ENCODE measurements at places on chromosomes 2 and 18.

- DNase-seq = no peak
Observed at GRCh38 chr2:111947219-111947618, 48.8 kb downstream of the MERTK start.

DNA sequence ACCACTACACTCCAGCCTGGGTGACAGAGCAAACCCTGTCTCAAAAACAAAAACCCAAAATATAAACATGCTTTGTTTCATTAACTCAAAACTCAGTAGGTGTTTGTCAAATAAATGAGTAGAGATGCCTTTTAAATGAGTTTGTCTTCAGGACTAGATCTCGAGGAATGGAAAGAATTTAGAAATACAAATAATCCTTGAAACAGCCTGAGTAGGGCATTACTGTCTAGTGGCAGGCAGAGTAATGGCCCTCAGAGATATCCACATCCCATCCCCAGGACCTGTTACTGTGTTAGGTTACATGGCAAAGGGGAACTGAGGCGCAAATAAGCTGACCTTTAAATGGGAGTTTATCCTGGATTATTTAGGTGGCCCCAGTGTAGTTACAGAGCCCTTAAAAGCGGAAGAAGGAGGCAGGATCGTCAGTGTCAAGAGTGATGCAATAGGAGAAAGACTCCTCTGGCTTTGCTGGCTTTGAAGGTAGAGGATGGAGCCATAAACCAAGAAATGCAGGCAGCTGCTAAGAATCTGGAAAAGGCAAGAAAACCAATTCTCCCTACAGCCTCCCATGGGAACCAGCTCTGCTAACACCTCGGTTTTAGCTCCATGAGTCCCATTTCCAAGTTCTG lies 63.0 kb downstream of the CABLES1 start:
- DNase-seq = no peak

- DNase-seq = no peak
Observed at GRCh38 chr2:5696404-5696944, 4.3 kb downstream of the SOX11 start.

DNA sequence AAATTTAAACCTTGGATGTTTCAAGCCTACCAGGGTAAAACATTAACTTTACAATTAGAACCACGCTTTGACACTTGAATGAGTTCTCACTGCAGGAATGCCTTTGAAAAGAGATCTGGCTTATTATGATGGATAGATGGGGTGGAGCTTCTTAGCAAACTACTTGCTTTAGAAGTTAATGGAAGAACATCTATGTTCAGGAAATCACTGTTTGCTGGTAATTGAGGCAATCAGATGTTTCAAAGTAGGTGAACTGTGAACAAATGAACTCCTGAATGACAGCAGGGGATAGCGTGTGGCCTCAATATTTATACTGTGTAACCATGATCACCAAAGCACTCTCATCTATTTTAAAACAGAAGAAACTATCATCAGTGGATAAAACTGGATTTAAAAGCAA lies 383.6 kb downstream of the PIK3C3 start:
- no peak for DNase-seq

- no peak for DNase-seq
Observed at GRCh38 chr2:169222665-169223064, 139.7 kb downstream of the LRP2 start.

- no peak for DNase-seq
Observed at GRCh38 chr2:195343540-195343939, 313.5 kb upstream of the SLC39A10 start.

DNA sequence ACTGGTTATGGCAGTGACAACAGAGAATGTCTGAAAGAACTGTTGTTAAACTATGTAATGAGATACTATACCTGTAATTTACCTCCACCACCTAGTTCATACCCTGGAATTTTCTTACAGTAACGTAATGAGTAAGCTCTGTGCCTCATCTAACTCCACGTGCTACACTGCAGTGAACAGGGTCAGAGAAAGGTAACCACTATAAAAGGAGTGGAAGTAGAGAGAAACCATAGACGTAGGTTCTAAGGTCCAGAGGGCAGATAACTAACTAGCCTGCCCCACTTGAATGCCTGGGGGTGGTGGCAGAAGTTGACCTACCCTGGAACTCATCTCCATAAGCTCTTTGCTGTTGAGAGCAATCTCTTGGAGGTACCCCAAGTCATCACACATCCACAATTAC lies 32.0 kb upstream of the B4GALT6 start:
- DNase-seq = no peak

DNA sequence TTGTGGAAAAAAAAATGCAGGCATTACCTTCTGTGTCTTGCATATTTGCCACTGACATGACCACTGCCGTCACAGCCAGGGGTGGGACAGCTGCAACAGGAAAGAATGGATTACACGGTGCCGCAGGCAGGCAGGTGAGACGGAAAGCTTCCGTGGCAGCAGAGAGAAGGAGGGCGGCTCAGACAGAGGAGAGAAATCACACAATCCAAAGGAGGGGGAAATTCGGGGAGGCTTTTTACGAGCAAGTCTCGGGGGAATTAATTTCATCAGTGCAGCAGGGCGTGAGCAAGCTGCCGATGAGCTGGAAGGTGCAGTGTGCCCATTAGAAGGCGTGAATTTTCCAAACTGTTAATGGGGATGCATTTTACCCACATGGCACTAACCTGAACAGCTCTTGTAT lies 234.8 kb upstream of the PXDN start:
- no peak for DNase-seq

GRCh38 chr2:164447660-164448059 lies 173.6 kb downstream of the GRB14 start:
- no peak for DNase-seq

DNA sequence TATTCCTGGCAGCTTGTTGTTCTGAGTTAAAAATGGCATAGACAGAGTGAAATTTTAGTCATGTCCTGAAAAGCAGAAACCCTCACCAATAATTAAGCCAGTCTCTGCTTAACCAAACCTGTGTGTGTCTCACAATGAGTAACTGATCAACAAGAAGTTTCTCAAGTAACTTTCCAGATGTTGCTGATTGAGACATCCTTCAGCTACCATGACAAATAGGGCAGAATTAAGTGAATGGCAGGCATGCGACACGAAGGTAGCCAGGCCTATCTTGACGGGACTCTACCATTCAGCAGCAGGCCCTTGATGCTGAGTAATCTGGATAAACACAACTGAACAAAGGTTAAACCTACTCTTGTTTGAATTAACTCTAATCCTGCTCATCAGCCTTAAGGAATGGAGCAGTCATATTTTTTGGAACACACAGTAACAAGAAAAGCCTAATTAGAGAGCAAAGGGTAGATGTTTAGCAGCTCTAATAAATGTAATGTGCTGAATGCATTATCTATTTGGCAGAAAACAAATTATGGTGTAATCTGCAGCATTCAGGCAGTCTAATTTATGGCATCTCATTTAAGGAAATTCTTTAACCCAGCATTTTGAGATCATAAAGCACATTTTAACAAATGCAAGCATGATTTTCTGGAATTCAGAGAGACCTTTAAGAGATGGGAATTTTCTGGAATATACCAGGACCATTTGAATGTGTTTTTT lies 159.5 kb upstream of the EPHA4 start:
- no peak for DNase-seq

DNA sequence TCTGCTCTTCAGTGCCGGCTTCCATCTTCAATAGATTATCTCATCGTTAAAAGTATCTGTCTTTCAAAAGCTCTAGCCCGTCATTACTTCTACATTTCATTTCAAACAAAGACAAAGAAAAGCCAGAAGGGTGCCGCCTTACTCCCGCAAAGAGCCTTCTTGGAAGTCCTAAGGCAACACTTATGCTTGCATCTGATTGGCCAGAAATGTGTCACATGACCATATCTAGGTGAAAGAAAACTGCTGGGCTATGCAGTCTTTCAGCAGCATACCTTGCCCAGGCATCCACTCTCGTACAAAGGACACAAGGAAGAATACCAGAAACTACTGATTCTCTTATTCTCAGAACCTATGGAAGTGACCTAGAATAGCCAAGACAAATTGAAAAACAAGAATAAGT lies 217.1 kb upstream of the SLC35G4 start:
- DNase-seq = no peak

DNA sequence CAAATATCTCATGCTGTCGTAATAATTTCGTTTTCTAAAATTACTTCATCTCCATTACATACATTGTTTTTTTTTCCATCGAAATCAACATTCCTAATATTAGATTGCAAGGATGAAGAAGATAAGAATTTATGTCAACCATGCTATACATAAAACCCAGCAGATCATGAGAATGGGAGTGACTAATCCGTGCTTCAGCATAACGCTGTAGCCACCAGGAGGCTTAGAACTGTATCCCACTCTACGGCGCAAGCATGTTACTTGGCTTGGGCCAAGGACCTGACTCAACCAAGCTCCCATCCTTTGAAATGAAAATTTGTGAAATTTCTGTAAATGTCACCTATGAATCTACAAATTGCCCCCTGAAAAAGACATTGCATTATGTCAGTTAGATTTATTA lies 392.5 kb downstream of the FIGN start:
- DNase-seq = no peak

- no peak for DNase-seq
Observed at GRCh38 chr2:160270571-160271113, 70.6 kb upstream of the ITGB6 start.

- DNase-seq = no peak
Observed at GRCh38 chr2:1339388-1340140, 73.7 kb upstream of the TPO start.

DNA sequence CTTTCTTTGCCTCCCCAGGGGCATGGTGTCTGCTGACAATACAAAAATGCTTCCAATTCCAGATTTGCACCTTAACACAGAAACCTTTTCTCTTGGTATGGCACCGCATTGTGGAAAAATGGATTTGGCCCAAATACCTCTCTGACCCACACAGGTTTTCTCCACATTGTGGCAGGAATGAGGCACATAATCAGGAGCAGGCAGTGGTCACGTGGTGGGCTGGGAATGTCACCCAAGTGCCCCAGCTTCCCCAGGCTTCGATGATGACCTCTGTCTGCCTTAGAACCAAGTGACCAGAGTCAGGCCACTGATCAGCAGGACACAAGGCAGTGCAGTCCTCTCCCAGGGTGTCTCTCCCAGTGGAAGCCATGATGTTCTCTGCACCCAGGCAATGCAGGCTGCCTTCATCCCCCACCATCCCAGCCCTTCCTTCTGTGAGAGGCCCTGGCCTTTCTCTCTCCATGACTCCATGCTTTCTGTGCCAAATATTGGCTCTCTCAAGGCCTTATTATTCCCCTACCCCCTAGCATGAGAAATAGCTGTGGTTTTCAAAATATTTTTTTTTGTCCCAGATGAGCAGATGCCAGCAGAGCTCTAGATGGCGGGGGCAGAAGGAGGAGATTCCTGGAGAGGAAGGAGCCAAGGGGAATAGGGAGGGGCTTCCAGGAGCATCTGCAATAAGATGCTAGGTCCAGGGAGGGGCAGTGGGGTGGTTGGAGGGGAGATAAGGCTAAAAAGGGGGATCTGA lies 198.9 kb downstream of the ACKR3 start:
- no peak for DNase-seq

DNA sequence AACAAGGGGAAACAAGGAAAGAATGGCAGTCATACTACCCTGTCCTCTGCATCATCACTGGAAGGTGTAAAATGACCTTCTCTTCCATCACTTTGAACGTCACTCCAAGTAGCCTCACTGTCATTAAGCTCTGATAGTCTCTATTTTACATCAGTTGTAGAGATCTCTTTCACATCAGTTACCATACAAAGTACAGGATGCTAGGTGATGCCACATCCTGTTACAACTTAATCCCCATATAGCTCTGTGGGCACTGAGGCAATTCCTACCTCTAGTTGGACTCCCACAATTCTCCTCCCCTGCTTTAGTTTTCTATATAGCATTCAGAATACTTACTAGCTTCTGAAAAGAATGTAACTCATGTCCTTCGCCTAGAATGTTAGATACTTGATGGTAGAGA lies 55.1 kb upstream of the TTC27 start:
- DNase-seq = no peak

GRCh38 chr2:57987835-57988573 lies 58.6 kb upstream of the VRK2 start:
- DNase-seq = no peak

DNA sequence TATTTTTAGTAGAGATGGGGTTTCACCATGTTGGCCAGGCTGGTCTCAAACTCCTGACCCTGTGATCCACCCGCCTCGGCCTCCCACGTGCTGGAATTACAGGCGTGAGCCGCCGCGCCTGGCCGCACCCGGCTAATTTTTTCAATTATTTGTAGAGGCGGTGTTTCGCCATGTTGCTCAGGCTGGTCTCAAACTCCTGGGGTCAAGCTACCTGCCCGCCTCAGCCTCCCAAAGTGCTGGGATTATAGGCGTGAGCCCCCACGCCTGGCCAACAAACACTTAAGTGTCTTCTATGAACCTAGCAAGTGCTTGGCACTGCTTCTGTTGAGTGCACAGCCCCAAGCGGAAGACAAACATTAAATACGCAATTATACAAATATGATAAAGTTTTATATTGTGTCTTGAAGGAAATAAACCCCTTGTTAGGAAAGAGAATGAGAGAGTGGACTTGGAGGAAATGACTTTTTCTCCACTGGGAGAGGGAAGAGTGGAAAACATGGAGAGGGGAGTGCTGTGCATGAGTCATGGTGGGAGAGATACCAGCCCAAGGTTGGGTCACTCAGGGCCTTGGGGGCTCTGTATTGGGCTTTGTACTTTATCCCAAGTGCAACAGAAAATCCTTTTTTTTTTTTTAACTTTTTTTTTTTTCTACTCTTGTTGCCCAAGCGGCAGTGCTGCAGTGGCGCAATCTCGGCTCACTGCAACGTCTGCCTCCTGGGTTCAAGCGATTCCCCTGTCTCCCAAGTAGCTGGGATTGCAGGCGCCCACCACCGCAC lies 41.4 kb upstream of the ACTR2 start:
- no peak for DNase-seq

DNA sequence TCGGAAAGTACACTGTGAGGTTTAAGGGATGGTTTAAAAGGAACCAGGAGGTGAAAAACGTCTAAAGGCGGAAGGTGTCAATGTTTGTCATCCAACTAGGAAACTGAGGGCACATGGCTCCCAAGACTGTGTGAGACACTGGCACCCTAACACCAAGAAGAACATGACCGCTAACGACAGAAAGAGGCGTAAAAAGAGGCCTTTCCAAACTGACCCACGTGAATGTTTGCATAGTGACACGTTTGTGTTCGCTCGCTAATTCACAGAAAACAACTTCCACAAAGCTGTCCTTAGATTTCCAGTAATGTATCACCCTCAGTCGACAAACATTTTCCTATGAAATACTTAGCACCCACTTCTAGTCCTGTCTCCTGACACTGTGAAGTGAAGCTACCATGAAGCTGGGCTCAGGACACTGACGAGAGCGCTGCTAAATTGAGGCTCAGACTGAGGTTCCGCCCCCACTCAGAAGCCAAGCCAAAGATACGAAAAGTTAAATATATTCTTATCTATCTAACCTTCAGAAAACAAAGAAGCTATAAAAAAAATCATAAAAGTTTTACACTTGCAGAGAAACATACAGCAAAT lies 86.5 kb downstream of the ZNF516 start:
- DNase-seq = no peak

- DNase-seq = no peak
Observed at GRCh38 chr2:136126021-136126420, 8.1 kb upstream of the CXCR4 start.

DNA sequence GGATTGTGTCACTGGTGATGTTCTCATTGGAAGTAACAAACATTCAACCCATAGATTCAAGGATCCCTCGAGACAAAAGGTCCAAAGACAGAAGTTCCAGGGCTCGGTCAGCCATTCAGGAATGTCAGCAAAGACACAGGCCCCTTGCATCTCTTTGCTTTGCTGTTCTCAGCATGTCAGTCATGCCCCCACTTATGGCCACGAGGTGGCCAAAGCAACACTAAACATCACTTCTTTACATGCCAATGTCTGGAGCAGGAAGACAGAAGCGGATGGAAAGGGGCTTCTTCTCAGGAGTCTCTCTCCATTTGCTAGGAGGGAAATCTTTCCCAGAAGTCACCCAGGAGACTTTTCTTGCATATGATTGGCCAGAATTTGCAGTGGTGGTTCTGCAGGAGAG lies 191.6 kb upstream of the SP5 start:
- DNase-seq = no peak

All from stimulated activated naive CD4-positive, alpha-beta T cell treated with Interleukin-2 at 50 U/mL for 16 hours (primary cell).